ENCODE measurements at places on chromosomes 13 and 19.
A peak's percentile ranks its signal among the peaks of the same experiment; 100 is the strongest.

DNA sequence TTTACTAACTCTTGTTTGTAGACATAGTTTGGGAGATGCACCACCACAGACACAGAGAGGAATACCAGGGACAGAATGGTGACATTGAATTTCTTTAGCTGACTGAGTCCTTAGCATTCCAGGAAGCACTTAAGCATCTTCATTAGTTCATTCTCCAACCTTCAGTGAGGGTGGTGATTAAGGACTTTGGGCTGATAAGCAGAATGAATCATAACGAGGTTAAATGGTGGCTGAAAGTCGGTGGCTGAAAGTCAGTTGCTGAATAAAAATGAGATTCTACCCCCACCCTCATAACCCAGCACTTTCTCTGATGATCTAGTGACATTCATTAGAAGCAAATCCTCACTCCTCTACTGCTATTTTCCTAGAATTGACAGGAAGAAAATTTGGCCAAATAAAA, 10.6 kb downstream of the PCDH8 start:
- DNase-seq, result no peak

- DNase-seq, result no peak
These were observed 169.1 kb downstream of the KCTD12 start for GRCh38 chr13:76717092-76717491.

- no peak for DNase-seq
These were observed 32.5 kb downstream of the NFIC start for GRCh38 chr19:3398900-3399278.

GRCh38 chr13:109819874-109820273, 33.5 kb upstream of the IRS2 start:
- DNase-seq, result no peak

- no peak for DNase-seq
These were observed 82.9 kb downstream of the PDS5B start for GRCh38 chr13:32669030-32669646.

- no peak for DNase-seq
These were observed 1541.8 kb downstream of the EFNB2 start for GRCh38 chr13:104993708-104994107.

DNA sequence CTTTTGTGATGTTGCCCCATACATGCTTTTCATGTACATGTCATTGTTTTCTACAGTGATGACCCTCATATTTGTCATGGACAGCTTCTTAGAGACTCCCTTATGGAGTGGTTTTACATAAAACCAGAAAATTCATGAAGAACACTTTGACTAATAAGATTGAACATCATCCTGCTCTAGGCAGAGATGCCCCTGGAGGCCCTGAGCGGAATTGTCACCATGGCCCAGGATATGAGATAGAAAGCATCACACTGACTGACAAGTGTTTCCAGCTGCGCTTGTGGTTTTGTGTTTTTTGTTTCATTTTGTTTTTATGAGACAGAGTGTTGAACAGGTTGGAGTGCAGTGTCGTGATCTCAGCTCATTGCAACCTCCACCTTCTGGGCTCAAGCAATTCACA, 22.2 kb downstream of the ZNF701 start:
- DNase-seq, result no peak

DNA sequence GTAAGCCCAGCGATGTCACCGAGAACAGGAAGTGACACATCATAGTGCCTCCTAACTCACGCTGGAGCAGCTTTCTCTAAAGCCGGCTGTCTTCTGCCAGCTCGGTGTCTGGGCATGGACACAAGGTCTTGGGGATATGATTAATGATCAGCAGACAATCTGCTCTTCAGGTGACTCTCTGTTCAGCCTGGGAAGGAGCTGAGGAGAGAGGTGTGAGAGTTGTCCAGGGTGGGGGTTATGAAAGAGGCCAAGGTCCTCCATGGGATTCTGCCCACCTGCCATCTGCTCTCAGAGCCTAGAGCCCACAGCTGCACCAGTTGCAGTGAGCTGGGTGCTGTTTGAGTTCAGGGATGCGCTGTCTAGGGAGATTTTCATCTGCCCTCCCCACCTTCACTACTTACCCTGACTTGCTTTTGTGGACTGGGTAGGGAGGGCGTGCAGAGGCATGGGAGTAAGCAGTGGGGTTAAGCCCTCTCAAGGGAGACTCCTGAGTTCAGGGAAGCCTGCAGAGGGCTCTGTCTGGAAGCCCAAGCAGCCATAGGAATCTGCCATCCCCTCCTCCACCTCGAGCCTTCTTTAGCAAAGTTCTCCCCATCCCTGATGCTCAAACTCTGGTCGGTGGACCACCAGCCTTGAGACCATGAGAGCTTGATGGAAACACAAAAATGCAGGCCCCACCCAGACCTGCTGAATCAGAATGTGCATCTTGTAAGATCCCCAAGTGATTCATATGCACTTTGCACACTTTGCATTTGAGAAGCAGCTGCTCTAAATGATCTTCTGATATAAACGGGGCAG, 539.7 kb downstream of the RFC3 start:
- DNase-seq, result peak; percentile 7

DNA sequence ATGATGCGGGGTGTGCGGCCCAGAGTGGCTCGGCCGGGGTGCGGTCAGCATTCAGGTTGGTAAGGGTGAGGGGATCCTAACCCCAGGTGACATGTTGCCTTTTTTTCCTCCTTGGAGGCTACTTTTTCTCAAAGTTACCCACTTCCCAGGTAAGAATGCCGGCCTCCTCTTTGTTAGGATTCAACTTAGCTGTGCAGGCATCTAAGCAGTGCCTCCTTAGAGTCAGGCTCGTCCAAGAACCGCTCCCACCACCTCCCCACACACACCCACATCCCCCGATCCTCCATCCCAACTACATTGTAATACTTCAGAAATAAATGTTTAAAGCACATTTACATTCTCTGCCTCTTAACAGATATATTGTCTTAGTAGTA, 733 bp upstream of the ENOX1 start:
- DNase-seq, result no peak

DNA sequence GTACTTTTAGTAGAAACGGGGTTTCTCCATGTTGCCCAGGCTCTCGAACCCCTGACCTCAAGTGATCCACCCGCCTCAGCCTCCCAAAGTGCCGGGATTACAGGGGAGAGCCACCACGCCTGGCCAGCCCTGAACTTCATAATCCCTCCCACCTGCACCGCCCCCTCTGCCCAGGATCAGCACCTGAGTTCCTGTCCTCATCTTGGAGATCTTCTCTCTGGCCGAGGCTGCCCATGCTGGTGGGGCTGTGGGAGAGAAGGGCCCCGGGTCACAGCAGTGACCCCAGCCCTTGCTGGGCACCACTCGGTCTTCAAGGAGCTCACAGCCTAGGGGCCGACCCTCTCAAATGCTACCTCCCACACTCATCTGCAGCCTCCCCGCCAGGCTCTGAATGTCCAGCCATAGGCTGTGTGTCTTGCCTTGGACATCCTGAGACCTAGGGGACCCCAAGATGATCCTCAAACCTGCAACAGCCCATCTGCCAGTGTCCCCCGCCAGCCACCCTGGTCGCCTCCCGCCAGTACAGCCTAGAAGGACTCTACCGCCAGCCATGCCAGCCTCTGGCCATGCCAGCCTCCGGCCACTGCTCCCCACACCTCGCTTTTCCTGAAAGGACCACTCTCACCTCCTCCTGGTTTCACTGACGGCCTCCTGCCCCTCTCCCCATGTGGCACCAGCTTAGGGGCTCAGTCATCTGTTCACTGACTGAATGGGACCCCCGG, 1.5 kb downstream of the ATP8B3 start:
- no peak for DNase-seq

DNA sequence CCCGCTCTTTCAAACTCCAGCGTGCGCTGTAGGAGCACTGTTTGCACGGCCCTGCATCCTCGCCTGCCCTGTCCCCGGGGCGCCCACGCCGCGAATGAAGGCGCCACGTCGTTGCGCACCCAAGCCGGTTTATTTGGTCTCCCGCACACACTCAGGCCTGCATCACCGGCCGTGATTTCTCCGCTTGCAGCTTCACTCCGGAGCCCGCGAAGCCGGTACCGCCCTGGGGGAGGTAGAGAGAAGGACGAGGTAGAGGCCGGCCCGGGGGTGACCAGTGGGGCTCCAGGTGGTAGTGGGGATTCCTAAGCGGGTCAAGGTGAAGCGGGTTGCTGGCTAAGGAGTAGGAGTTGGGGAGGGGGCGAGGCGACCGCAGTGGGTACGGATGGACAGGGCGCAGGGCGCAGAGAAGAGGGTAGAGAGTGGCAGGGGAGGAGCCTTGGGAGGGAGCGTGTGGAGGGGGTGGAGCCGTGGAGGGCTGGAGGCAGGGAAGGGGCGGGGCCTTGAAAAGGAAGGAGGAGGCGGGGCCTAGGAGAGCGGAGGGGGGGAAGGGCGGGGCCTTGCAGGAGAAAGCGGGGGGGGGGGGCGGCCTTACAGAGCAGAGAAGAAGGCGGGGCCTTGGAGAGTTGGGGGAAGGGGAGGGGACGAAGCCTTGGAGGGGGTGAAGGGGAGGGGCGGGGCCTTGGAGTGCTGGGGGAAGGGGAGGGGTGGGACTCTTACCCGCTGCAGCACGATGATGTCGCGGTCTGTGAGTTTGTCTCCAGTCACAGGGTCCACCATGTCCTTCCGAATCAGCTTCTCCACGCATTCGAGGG, 24.6 kb downstream of the NOSIP start:
- DNase-seq, result peak; percentile 64

GRCh38 chr19:1424192-1424955, 13.8 kb upstream of the RPS15 start:
- DNase-seq, result no peak

DNA sequence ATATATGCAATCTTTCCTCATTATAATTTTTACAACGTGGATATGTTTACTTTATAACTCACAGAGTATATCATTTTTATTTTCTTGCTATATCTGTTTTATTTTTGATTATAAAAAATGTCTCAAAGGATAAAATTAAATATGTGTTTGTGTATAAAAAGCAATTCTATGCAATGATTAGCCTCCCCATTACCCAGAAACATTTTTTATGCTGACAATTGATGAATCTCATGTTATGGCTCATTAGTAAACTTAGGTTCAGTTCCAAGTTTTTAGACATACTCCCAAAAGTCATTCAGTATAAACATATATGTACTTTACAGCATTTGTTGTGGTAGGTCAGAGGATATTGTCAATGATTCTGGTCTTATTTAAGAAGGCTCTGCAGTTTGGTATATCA, 540.1 kb upstream of the SPRY2 start:
- no peak for DNase-seq

DNA sequence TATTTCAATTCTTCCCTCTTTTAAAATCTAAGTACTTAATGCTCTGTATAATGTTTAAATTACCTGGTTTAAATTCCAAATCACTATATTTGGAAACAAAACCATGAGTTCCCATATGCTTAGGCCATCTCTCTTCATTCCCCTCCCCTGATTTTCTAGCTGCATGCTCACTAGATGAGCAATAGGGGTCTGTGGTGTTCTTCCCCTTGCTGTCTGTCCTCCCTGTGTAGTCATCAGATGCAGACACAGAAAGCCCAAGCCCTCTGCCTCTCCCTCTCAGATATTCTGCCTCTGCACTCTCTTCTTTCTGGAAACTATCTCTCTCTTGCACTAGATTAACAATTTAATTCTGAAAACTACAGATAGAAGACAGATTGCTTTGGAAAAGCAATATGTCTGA, 1730.2 kb downstream of the OLFM4 start:
- DNase-seq, result no peak

DNA sequence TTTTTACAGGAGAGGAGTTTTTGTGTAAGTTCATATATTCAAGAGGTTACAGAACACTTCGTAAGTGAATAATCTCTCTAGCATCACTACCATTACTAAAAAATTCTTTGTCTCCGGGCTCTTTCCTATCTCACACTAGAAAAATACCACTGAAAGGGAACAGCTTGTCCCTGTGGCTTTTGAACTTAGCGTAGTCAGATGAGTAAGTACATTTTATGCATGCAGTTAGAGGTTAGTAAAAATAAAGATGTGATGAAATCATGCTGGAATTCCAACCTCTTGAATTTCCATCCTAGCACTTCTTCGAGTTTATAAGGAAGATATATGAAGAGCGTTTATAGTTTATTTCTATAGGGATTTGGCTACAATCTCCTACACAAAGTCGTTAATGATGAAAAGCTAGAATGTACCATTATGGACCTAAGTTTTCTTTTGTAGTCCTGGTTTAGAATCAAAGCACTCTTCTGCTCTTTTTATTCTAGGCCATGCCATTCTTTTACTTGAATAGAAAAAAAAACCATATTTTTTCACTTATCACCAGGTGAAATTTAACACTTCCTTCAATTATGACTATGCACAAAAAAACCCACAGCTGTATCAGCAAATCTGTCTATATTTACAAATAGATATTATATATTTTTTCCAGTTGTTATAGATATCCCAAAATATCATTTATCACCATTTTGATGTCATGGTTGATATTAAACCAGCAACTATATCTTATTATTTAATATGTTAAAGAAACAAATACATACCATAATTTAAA, 139.9 kb upstream of the PCDH9 start:
- no peak for DNase-seq

GRCh38 chr13:110265682-110266430, 41.1 kb downstream of the COL4A1 start:
- DNase-seq, result no peak

DNA sequence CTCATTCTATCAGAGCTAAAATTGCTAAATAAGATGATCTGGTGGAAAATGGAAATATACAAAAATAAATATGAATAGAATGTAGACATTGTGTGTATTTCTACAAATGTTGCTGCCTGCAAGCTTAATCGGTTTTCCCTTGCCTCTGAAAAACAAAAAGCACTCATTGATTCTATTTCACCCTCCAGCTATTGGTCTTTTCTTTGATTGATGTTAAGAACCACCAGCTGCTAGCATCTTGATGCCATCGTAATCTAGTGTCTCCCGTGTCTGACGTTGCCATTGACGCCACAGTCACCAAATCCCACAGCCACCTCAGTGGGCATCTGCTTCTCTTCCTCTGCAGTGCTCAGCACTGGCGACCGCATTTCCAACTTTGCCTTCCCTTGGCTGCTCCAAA, 461.8 kb downstream of the MYO16 start:
- no peak for DNase-seq

GRCh38 chr13:41648314-41648935, 191.1 kb downstream of the RGCC start:
- DNase-seq, result no peak

- no peak for DNase-seq
These were observed 354.1 kb downstream of the RFC3 start for GRCh38 chr13:34172048-34172447.

DNA sequence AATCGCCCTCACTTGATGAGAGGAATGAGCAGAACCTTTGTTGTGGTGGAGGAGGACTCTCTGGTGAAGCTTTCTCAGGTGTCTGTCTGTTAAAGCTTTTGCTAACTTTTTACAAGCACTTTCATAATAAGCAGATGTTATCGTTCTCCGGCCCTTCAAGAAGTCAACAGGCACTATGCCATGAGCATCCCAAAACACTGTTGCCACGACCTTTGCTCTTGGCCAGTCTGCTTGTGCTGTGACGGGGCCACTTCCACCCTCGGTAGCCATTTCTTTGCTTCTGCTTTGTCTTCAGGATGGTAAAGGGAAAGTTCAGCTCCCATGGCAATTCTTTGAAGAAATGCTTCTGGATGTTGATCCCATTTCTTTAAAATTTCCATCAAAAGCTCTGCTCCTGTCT, 93.5 kb upstream of the ANKRD10 start:
- no peak for DNase-seq

DNA sequence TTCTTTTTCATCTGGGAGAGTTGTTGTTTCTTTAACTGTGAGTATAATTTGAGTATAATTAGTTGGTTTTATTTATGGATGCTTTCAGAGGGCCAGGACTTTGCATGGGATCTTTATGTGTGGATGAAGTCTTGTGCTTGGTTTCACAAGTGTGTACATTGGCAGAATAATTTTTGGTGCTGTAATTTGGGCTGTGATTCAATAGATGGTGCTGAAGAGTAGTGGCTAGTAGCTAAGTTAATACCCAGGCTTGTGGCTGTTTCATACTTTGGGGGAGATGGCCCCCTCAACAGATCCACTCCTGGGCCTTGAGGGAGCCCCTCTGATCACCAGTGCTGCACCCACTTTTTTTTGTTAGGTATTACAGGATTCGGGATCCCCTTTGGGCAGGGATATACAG, 1142.4 kb downstream of the SLITRK1 start:
- DNase-seq, result no peak
